ENCODE measurements at places on chromosomes 4 and X.

DNA sequence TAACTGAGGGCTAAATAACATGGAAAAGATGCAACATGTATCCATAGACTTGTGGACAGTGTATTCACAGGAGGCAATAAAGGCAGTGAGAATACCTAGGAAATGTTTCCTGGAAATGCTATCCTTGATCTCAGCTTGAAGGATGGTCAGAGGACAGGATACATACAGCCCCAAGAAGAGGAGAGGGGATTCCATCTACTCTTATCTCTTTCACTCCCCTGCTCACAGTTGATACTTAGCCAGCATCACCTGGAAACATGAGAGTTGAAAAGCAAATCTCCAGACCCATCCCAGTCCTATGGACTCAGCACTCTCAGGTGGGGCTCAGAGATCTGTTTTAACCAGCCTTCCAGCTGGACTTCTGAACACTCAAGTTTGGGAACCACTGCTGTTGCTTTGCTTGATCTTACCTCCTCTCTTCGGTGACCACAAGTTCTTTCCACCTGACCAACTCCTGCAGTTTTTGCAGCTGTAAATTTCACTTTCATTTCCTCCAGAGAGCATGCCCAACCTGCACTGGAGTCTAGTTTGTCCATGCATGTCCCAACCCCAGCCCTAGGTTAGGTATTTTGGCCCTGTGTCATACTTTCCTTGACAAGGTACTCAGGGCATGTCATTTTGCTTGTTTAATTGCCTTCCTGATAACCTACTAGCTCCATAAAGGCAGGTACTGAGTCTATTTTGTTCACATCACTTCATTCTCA is 10.4 kb downstream of the RELL1 start:
- DNase-seq, result no peak

DNA sequence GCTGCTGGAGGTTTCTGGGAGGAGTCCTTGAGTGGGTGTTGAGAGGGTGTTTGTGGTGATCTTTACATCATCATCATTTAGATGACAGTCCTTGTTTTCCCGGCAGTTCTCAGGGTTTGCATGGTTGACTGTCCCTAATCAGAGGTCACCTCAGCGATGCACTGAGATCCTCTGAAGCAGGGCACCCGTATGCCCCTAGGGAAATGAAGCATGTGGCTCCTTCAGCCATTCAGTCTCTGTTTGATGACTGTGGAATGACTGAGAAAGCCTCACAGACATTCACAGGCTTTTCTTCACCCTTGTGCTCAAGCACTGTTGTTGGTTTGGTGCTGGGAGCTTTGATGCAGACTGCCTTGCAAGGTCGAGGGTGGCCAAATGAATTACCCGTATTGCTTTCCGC is 474.7 kb downstream of the SPRY1 start:
- DNase-seq, result no peak

- no peak for DNase-seq
Measured at GRCh38 chr4:150656891-150657290, 74.9 kb downstream of the MAB21L2 start.

GRCh38 chrX:41142130-41142910 is 57.1 kb downstream of the USP9X start:
- DNase-seq, result no peak

DNA sequence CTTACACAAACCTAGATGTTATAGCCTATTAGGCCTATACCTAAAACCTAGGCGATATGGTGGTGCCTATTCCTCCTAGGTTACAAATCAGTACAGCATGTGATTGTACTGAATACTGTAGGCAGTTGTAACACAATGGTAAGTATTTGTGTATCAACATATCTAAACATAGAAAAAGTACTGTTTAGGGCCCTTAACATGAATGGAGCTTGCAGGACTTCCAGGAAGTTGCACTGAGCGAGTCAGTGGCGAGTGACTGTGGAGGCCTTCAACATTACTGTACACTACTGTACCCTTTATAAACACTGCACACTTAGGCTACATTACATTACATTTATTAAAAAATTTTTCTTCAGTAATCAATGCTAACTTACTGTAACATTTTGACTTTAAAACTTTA is 37.8 kb downstream of the WWC2 start:
- no peak for DNase-seq

DNA sequence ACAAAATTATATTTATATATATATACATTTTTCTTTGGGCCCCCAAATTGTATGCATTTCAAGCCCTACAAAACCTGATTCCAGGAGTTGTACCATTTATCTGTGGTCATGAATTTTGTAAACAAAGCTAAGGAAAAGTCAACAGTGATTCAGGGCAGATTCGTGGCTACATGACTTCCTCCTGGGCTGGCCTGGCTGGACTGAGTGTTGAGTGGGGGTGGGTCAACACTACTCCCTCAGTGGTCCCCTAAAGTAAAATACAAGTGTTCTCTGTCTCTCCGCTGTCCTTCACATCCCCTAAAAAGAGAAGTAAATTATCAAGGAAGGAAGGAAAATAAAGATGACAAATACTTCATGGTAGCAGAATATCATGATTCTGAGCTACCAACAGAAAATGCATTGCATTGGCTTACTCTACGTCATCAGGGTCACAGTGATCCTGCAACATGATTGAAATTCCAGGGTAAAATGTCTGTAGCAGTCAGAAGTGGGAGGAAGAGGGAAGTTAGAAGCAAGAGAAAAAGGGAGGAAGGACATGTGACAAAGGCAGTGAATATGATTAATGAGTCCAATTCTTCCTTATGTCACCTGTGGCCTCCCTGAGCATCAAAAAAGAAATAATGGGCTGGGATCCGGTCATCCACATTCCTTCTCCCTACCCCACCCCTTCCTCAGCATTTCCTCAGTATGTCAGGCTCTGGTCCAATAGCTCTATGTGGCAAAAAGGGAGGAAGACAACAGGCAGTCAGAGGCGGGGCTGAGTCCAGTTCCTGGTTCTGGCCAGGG is 42.4 kb upstream of the MYOZ2 start:
- DNase-seq, result no peak

- DNase-seq, result no peak
Measured at GRCh38 chrX:102345916-102346315, 93.9 kb downstream of the NXF2B start.

- no peak for DNase-seq
Measured at GRCh38 chr4:110876866-110877265, 254.0 kb upstream of the PITX2 start.

GRCh38 chrX:77160301-77160700 is 286.9 kb upstream of the FGF16 start:
- DNase-seq, result no peak

- DNase-seq, result no peak
Measured at GRCh38 chrX:14916017-14916674, 42.9 kb downstream of the MOSPD2 start.

- no peak for DNase-seq
Measured at GRCh38 chrX:109089359-109089758, 353.0 kb upstream of the IRS4 start.

GRCh38 chr4:6526671-6527091 is 48.3 kb upstream of the MAN2B2 start:
- DNase-seq, result no peak

DNA sequence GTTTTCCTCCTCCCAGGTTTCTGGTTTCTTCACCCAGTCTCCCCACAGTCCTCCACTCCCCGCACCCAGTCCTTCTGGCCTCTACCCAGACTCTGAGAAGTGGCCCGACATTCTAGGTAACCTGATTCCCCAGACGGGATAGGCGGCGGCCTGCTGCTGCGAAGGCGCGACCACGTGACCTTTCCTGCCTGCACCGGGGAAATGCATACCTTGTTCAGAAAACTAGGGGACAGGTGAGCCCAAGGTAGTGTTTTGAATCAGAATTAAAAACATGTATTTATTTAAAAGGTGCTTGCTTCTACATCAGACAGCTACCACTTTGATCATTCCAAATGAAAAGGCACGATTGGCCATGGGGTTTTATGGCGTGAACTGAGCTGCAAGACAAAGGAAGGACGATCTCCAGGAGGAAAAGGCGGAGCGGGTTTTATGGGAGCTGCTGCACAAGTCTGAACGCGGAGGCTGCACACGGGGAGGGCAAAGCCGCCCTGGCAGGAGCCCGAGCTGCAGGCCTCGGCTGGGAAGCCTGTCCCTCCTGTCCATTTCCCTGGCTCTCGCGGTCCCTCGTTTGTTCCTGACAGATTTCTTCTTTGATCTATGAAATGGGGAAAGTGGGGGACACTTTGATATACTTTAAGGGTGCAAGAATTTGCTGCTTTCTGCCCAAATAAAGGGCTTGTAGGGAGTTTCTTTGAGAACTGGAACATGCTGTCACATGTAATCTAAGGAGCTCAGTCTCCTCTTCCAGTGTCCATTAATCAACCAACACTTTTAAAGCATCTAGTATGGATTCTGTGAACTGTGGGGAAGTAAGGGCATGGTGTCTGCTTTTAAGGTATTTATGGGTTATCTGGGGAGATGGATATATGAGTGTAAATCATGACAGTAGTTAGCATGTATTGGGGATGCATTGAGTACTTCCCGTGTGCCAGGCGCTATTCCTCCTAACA is 150.9 kb downstream of the SPRY1 start:
- DNase-seq, result no peak

DNA sequence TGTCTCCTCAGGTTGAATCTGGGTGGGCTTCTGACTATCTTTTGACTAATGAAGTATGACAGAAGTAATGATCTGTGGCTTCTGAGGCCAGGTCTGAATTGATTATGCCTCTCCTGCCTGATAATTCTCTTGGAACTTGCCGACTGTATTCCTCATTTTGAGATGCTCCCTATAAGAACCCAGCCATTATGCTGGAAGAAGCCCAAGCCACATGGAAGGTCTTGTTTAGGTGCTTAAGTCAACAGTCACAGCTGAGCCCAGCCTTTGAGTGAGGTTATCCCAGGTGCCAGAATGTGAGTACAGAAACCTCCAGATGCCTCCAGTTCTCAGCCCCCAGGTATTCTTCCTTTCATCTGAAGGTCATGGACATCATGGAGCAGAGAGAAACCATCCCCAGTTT is 456.6 kb downstream of the IL15 start:
- DNase-seq, result no peak

DNA sequence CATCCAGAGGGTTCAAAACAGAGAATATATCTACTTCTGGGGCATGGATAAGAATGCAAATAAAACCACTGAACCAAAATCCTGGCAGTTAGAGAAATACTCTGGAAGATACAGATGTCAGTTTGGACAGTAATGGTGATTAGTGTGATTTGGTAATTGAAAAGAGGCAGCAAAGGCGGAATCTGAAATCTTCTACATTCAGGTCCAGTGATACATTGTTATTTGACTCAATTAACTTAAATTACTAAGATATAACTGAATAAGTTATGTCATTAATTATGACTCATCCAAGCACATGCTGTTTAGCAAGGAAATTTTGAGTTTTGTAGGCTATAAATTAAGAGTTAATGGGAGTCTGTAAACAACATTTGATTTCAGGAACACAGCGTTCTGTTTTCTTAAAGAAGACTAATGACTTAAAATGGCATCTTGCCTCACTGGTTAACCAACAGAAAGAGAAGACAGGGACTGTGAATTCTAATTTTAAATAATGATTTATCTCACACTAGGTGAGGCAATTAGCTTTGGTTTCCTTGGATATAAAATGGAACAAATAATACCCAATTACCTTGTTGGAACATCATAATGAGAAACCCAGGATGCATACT is 937.1 kb downstream of the PDHA2 start:
- DNase-seq, result no peak

DNA sequence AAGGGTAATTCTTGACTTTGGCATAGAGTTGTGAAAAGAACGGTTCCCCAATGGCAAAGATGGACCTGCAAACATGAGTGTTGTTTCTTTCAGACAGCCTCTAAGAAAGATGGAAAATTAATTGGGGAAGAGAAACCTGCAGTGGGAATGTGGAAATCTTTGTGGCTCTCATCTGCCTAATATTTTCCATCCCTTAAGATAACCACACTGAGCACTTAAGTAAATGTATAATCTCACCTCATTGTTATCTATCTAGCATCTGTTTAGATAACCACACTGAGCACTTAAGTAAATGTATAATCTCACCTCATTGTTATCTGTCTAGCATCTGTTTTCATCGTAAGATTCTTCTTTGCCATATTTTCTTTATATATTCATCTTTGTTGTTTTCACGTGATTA is 149.3 kb downstream of the NWD2 start:
- no peak for DNase-seq

GRCh38 chr4:6322761-6323566 is 53.3 kb downstream of the WFS1 start:
- DNase-seq, result no peak

- no peak for DNase-seq
Measured at GRCh38 chr4:88446124-88446523, 10.8 kb upstream of the HERC5 start.

DNA sequence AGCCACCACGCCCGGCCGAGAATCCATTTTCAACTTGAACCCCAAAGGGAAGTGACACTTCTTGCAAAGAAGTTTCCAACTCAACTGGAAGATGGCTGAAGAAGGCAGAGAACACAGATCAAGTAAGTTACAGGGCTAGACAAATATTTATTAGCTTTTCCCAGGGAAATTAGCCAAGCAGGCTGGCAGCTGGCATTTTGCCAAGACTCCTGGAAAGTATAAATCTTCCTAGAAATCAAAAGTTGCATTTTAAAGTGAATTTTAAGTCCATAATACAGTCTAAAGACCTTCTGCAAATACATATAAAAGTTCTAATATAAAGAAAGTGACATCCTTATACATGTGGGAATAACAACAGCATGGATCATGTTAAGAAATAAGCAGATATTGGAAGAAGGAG is 3.4 kb upstream of the MRPL1 start:
- DNase-seq, result no peak

DNA sequence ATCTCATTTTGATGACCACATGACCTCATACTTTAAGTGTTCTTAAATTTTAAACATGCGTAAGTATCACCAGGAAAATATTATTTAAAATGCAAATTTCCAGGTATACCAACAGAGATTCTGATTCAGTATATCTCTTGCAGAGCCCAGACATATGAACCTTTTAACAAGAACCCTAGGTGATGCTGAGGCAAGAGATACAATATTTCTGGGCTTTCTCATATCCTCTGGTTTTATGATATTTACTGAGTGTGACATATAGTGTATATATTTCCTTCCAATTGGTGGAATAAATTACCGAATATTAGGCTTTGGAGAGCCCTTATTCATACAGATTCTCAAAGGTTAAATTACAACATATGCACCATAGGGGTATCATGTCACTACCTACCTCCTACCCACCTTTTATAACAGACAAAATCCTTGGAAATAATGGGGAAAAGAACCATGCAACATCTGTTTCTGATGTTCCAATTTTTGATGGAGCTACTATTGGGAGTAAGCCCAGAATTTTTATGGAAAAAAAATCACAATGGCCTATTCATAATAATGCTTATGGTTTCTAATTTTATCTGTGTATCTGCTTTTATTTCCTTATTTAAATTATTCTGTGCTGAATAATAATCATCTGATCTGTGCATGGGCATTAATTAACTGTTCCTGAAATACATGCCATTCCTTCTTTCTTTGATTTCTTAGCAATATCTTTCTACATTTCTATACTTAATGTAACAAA is 27.1 kb downstream of the KCTD8 start:
- DNase-seq, result no peak

- DNase-seq, result no peak
Measured at GRCh38 chr4:42709392-42710065, 52.6 kb upstream of the ATP8A1 start.

- DNase-seq, result no peak
Measured at GRCh38 chr4:7167706-7168105, 24.6 kb upstream of the SORCS2 start.

- no peak for DNase-seq
Measured at GRCh38 chr4:42234817-42235216, 82.4 kb upstream of the BEND4 start.

Data from cortex of kidney (tissue), 1 donor.